Esophagus squamous epithelium (tissue), 5 donors: ENCODE measurements at places on chromosomes 7 and 10.

DNA sequence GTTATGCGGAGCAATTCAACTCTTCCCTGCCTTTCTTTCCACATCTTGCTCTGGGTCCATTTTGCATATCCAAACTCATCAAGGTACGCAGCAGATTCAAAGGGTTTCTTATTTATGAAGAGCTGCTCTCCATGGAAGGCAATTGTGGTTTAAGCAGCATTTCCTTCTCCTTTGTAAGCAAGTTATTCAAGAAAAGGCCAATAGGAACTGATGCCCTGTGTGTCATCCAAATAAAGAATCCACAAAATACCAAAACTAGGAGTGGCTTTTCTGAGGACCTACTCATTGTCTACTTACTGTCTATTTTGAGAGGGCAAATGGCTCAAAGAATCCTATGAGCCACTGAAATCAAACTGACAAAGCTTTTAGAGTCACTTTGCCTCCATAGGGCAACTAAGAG lies 253.1 kb downstream of the PTEN start:
- no peak for DNase-seq

DNA sequence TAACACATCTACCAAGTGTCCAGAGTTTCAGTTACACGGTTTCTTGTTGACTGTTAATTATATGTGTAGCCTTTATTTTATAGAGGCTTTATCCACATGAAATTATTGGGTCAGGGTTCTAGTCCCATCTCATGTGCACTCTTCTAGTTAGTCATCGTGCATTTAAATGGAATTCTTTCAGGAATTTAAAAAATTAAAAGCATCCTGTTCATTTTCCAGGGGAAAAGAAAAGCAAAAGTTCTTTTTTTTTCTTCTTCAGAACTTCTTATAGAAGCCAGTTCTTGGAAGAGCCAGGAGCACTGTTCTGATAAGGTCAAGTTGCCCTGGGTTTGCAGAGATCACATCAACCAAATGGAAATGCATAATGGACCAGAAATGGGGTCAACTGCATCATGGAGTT lies 324.7 kb downstream of the INHBA start:
- DNase-seq, result no peak

DNA sequence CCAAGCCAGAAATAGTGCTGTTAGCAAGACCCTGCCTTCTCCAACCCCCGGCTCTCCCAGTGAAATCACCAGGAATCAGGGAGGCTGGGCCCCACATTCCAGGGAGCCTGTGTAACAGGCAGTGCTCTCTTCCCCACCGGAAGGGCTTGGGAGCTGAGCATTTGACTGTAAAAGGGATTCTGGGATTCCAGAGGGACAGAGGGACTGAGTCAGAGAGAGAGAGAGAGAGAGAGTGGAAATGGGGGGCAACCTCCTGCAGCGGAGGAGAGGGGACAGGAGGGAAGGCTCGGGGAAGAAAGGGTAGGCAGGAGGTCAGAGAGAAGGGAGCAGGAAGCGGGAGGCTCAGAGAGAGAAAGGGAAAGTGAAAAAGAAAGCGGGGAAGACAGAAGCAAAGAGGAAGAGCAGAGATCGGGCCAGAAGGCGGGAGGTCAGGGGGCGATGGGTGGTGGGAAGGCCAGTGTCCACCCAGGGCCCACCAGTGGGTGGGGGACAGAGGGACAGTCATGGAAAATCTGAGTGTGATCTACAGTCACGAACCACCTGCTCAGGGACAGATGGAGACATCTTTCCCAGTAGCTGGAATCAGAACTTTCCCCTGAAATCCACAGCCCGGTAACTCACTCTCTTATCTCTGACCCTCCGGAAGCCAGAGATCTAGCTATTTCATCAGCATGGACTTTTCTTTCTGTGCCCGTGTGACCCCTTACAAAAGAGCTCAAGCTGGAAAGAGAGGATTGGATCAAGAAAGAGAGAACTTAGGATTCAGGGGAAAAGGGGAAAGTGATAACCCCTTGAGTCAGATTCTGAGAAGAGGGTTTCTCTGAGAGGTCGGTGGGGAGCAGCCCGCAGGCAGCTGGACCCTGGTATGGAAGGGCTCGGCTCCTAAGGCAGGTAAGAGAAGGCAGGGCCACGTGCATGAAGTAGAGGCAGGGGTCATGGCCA lies 4.6 kb upstream of the SERPINE1 start:
- DNase-seq, result no peak

GRCh38 chr7:83799333-83799732 lies 150.4 kb upstream of the SEMA3E start:
- DNase-seq, result no peak

DNA sequence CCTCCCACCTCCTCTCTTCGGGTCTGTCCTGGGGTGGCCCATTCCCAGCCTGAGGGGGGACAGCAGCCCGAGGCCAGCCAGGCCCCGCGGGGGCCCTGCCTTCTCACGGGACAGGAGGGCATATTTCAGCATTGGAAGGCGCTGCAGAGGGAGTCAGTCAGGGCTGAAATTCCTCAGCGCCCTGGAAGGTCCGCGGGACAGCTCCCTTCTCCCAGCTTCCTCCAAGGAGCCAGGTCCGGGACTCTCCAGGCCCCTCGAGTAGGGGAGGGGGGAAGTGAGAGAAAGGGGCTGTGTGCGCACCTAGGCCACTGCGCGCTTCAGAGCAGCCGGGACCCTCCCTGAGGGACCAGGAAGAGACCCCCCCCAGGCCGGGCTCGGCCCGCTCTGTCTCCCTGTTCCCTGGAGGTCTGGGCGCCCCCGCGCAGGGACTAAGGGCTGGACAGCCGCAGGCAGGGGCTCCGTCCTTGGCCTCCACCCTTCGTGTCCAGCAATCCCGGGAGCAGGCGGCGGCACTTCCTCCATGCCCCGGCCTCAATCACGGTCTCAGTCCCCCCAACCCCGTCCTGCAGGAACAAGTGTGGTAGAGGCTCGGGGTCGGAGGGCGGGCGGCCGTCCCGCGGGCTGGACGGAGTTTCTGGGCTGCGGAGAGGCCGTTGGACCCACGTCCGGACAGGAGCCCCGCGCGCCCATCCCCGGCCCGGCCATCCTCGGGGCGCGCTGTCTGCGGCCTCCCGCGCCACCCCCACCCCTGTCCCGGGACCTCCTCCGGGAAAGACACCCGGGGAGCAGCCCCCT lies 6.0 kb upstream of the ELFN1 start:
- no peak for DNase-seq

DNA sequence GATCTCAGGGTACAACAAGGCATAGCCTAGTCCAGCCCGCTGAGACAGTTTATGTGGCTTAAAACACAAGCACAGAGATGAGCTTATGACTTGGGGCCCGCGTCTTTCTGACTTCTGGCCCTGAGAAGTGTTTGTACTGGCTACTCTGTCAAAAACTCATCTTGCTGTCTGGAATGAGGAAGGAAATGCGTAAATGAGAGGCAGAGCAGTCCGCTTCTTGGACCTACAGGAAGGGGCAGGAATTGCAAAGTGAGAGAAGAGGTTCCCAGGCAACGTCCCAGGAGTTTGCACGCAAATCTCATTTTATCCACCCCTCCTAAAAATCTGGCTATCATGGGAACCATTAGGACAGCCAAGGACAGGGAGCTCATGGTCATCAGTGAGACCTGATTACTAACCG lies 5.5 kb downstream of the ANXA11 start:
- DNase-seq, result no peak

- no peak for DNase-seq
Measured at GRCh38 chr10:119686465-119687191, 35.4 kb downstream of the BAG3 start.

GRCh38 chr7:128830231-128831177 lies at the start of gene FLNC:
FLNC (plus strand) TSS chr7:128830406; CDS start chr7:128830638, 232 bp downstream.
- no peak for DNase-seq

- no peak for DNase-seq
Measured at GRCh38 chr7:83457022-83457892, 191.7 kb downstream of the SEMA3E start.

GRCh38 chr10:111525696-111526095 lies 448.9 kb downstream of the ADRA2A start:
- DNase-seq, result no peak

- DNase-seq, result no peak
Measured at GRCh38 chr7:95411036-95411435, 14.9 kb upstream of the PON3 start.

DNA sequence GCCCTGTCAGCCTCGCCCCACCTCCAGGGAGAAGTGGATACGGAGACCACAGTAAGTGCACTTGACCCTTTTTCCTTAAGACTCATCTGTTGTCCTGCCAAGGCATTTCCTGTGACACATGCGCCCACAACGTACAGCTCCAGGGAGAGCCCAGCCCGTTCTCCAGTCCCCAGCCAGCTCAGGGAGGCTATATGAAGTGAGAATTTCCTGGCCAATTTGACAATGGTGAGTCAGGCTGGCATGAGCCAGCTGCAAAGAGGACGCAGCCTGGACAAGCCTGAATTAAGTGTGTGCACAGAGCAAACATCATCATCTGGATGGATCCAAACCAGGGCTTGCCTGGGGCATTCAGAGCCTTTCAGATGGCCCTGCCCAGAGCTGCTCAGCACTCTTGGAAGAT lies 244.8 kb downstream of the KCNMA1 start:
- no peak for DNase-seq

GRCh38 chr10:92641492-92641891 lies 48.3 kb upstream of the HHEX start:
- DNase-seq, result no peak

GRCh38 chr7:120043250-120043649 lies 229.7 kb upstream of the KCND2 start:
- DNase-seq, result no peak

- DNase-seq, result no peak
Measured at GRCh38 chr10:121450247-121450646, 148.0 kb downstream of the FGFR2 start.

DNA sequence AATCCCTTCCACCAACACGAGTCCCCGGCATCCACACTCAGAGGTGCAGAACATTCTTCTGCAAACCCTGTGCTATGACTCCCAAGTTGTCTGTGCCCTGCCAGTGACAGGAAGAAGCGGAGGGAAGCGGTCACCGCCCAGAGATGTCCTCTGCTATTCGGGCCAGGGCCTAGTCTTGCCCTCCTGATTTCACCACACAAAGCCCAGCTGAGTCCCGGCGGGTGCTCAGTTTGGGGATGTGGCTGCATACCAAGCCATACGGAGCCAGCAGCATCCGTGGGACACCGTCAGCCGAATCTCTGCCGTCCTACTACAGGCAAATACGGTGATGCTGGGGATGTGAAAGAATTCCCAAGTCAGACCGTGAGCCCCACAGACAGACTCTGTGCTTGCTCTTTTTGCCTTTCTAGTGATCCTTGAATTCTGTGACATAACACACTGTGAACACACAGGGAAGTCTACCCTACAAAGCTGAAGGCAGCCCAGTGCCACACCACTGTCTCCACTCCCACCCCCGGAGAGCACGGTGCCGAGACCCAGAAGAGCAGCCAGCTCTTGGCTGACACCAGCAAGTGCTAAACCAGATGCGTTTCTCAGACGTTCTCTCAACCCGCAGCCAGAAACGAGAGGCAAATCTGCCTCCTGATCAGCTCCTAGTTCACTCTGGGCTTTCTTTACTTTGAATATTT lies 2.0 kb downstream of the STK32C start:
- DNase-seq, result no peak

GRCh38 chr7:158310924-158311666 lies 276.5 kb downstream of the PTPRN2 start:
- DNase-seq, result no peak

GRCh38 chr10:71268247-71268691 lies 50.8 kb upstream of the SLC29A3 start:
- DNase-seq, result no peak

- DNase-seq, result no peak
Measured at GRCh38 chr10:3692387-3692999, 92.5 kb downstream of the KLF6 start.

DNA sequence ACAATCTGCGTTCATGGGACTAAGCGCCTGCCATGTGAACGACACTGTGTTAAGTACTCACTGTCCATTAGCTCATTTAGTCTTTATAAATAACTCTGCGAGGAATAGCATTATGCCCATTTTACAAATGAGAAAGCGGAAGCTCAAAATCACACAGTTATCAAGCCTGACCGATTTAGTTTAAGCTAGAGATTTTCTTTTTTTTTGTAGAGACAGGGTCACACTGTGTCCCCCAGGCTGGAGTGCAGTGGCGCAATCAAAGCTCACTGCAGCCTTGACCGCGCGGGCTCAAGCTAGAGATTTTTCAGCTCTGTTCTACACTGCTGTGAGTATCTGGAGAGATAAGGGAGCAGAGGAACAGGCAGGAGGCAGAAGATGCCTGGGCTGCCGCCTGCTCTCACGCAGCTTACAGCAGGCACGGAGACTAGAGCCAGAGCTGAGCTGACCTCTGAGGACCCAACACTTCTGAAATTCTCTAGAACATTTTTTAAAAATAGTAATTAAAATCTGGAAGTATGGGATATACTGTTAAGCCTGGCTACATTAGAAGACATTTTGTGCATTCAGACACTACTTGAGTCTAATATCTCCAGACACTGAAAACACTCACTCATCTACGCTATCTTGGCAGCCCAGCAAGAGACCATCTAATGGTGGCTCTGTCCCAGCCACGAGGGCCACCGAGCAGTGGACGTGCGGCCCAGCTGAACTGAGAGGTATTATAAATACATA lies 38.7 kb downstream of the GNA12 start:
- DNase-seq, result no peak

DNA sequence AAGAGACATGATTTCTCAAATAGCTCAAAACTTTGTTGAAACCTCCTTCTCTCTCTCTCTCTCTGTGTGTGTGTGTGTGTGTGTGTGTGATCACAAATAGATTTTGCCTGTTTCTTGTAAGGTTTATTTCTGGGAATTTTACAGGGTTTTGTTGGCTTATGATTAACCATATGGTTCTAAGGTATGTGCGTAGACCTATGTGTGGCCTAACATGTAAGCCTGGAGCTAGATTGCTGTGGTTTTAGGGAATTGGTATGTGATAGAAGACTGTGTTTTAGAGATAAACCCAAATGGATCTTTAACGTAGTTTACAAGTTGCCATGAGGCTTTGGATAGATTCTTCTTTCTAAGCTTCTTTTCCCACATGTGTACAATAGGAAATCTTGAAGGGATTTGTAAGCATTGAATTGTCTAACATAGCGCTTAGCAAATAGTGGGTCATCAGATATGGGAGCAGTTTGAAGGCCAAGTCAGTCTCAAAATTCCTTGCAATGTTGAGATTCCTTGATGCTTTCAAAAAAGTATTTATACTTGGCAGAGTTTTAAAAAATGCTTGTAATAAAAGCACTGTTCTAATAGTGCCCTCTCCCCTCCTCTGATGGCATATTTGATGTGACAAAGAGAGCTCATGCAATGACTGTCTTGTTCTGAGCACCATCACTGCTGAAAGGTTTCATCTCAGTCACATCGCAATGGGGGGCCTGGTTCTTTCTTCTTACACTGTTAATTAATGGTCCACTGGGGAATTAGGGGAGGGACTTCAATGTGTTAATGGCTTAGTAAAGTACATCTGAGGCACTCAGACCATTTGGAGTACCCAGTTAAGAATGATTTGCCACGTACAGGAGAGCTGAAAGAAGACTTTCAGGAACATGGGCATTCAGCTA lies 118.2 kb downstream of the SNX10 start:
- DNase-seq, result no peak

DNA sequence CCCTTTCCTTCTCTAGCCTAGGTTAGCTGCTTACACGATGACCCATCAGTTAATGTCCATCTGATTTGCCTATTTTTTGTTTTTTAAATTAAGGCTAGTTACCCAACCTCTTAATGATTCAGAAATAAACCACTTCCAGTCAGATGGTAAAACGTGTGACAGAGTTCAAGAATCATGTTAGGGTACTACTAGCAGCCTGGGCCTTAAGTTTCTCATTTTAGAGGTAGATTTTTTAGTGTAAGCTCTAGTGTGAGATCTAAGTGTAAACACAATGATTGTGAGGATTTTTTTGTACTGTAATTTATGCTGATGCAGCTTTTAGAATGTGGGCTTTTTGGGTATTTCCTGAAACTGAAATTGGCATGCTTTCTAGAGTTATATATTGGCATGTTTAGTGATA lies 130.0 kb downstream of the CDK14 start:
- no peak for DNase-seq
